ENCODE measurements at places on chromosomes 4 and X.

DNA sequence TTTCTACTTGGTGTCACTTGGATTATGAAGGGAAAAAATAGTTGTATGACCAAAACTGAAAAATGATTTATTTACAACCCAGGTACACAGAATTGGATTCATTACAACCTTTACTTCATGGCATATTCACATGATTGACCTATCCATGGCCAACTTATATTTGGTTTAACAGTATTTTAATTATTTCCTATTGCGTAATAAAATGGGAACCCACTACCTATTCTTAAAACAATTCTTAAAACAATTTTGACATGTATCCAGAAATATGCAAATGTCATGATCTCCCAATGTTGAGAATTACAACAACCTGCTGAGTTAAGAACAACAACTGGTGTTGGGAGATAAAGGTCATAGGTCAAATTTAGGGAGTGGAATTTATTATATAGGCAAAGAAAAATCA is 54.8 kb upstream of the DDX53 start:
- DNase-seq: no peak

DNA sequence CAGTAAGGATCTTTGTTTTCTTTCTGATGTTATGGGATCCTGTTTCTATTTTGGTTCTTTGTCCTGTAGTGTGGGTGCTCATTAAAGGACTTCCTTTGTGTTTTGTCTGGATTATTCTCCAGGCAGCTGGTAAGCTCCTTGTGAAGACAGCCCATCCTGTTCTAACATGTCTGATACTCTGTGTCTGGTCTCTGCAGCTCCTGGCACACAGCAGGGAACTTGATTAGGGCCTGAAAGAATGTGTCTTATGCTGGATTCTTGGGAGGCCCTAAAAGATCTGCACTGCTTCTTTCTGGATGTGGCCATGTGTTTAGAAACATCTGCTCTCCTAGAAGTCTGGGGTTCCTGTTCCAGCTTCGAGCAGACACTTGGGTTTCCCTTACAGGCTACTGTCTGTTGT is 38.1 kb upstream of the ATXN3L start:
- DNase-seq: no peak

DNA sequence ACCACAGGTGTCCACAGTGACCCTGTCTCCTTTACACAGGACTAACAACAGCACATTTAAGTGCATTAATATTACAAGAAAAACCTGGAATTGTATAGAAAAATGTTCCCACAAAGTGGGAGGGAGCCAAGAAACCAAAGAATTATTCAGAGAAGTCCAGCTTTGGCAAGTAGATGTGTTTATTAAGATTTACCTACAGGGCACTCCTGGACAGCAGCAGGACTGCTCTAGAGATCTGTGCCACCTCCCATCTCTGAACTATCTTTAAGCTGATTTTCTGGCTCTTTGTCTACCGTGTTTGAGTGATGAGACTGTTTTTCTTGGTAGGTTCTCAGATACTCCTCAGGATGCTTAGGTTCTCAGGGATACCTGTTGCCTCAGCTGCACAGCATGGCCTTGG is 38.3 kb upstream of the HPSE start:
- no peak for DNase-seq

DNA sequence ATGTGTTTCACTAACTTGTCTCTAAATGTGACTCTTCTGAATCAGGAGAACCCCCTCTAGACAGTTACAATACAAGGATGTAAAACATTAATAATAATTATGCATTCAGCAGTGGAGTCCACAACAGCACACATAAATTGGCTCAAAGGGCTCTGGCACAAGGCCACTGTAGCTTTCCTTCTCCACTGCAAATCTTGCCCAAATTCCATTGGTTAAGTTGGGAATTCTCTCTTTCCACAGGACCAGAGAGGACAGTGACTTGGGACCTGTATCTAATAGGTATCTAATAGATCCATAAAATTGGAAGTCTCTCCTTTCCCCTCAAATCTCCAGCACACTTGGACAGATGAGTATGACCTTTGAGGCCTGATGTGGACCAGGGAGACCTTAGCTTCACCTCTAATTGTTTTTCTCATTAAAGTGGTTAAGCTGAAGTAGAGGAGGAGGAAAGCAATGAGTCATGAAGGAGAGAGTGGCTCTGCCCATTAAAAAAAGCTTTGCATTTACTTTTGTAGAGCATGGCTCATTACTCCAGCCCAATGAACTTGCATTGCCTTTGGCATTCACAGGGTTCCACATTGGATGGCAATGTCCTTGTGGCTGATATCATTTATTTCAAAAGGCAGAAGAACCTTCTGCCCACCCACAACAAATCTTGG is 72.3 kb upstream of the SH3RF1 start:
- DNase-seq: no peak

DNA sequence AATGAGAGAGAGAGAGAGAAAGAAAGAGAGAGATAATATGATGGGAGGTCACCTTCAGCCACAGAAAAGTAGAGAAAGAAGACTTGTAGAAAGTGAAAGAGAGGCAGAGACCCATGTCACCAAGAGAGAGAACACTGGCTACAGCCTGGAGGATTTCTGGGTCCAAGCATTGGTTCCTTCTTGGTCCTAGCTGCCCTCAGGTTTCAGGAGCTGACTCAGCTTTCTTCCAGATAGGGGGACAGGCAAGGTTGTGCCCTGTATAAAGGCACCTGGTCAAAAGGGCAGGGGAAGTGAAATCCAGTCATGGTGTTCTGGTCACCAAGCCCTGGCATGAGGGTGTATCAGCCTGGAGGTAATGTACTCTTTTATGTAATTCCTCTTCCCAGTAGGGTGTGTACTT is 47.5 kb upstream of the XK start:
- DNase-seq: no peak

- no peak for DNase-seq
Observed at GRCh38 chr4:70619288-70619687, 9.3 kb upstream of the ENAM start.

DNA sequence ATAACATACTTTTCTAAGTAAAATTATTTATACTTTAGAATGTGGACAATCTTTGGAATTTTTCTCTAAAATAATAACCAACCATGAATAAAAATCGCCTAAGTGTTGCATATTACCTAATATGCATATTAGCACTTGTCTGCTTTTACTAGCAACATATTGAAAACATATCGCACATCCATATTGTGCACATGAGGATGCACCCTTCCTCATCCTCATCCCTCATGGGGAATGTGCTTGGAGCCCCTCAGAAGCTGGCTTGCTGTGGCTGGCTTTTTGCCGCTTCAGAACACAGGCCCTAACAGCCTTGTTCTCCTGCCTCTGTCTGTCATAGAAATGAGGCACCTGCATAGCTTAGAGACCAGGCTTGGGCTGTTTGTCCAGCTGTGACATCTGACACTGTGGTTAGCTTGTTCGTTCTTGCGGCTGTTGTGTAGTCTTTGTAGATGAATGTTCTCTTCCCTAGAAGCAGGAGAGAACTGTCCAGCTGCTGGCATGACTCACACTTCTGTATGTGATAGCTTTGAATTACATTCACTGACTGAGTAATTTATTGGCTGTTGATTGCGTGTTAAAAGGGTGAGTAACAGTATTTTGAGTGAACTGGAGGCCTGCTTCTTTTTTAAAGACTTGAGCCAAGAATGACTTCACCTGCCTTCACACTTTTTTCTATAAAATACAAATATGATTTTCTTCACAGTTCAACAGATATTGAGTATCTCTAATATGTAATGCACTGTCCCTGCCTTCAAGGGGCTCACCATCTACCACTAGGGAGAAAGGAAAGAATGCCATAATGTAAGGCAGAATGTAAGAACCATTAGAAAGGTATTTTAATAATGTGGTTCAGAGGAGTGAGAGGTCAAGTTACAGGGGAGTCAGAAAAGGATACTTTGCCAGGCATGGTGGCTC is 81.9 kb downstream of the HMGB2 start:
- DNase-seq: no peak

DNA sequence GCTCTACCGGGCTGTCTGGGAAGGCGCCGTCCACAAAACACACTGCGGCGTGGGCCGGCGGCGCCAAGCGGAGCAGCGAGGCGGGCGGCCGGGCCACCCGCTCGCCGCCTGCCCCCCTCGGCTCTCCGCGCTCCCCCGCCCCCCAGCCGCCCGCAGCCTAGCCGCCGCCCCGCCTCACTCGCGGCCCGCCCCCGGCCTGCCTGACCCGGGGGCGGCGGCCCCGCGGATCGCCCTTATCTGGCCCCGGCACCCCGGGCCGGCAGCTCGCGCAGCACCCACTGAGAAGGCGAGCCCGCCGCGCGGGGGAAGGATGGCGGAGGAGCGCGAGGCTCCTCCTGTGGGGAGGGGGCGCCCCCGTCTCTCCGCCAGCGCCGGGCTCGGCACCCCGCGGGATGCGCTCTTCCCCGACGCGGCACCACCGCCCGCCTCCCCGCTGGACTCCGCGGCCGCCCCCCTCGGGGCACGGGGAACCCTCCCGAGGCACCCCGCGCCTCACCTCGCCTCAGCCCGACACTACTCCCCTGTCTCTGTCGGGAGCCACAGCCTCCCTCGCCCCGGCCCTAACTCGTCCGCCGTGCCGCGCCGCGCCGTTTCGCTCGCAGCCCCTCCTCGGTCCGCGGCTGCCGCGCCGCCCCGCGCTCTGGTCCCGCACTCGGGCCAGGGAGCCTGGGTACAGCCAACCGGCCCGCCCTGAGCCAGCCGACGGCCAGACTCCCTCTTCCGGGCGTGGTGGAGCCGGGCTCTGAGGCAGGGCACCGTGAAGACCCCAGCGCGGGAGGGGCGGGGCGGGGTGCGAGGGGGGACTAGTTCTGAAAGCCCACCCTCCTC is 566 bp downstream of the ATP11C start:
- peak; percentile 56 for DNase-seq

- DNase-seq: no peak
Observed at GRCh38 chrX:147228153-147228552, 413.6 kb upstream of the CXorf51A start.

DNA sequence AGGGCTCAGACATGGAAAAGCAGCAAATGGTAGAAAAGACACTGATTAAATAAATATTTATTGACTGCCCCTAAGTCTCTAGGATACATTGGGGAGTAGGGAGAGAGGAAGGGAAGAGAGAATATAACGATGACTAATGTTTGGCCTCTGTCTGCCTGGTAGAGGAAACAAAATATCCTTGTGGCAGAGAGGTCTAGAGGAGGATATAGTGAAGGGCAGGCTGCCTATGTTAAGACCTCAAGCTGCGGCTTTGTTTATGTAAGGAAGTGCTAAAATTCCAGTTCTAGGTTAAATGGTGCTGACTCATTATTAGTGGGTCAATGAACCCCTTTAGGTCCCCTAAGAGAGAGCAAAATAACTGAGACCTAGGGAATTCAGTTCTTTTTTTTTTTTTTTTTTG is 427.3 kb upstream of the FTHL17 start:
- no peak for DNase-seq

GRCh38 chr4:168509786-168510185 is 12.9 kb downstream of the PALLD start:
- DNase-seq: peak; percentile 42

DNA sequence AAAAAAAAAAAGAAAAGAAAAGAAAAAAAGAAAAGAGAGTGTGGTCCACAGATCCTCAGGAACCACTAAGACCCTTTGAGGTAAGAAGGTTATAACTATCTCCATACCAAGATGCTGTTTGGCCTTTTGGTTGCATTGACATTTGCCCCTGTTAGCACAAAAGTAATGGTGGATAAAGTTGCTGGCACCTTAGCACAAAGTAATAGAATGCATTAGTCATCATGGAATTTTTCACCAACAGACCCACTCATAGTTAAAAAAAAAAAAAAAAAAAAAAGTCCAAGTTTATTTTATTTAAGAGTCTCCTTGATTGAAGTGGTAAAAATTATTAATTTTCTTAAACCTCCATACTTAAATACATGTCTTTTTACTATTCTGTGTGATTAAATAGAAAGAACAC is 78.4 kb upstream of the RBPJ start:
- DNase-seq: no peak

GRCh38 chrX:45766981-45767501 is 566.4 kb upstream of the DIPK2B start:
- peak; percentile 59 for DNase-seq

DNA sequence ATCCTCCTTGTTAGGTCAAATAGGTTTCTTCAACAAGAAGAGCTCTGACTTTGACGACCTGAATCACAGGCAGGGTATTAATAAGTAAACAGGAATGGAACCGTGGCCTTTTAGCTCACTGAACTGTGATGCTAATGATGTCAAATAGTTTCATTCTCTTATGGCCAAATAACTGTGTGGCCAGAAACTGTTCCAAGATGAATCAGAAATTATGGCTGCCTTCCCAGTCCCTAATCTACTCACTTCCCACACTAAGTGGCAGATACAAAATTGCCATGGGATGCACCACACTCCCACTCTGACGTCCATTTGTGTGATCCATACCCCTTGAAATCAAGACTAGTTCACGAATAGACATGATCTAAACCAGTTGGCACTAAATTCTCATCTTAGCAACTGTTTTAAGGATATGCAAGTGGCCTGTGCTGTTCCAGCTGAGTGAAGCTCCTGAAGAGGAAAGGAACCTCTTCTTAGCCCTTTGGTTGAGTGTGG is 455.4 kb downstream of the IL15 start:
- no peak for DNase-seq

DNA sequence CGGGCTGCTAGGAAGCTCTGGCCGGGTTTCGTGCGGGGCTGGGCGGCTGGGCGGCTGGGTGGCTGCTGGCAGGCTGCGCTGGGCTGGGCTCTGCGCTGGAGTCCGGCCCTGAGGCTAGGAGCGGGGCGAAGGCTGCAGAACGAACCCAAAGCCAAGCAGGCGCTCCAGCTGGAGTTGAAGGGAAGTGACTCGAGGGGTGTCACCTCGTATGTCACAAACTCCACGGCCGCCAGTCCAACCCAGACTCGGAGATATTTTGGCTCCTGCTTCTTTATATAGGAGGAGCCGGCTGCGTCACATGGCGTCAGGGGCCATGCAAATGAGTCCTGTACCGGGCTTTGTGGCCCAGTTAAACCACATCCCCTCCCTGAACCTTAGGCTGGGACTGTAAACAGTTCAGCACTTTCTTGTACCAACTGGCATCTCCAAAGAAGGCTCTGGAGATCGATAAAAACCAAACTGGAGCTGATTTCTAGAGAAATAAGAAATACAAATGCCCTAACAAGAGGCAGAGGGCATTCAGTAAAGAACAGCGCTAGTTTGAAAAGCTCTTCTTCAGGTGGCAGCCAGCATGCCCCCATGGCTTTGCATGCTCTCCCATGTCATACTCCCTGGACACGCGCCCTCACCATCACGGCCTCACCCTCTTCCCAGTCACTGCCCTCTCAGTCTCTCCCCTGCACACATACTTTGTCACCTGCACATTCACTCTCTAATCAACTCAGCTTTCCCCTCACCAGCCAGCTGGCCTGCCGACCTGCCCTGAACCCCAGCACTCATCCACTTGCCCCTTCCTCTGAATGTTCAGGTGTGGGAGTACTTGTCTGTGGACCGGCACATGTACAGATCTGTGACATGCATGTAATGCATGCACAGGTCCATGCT is 58.5 kb downstream of the TSC22D3 start:
- DNase-seq: peak; percentile 96

All from CD4-positive, alpha-beta T cell treated with Interleukin-10 for 1 hour (primary cell).